Stimulated activated CD8-positive, alpha-beta memory T cell treated with anti-CD3 and anti-CD28 coated beads, Interleukin-2, amount 100 ng/mL, for 48 hours (primary cell): ENCODE measurements at places on chromosomes 4 and X.
A peak's percentile ranks its signal among the peaks of the same experiment; 100 is the strongest.

- DNase-seq = no peak
Observed at GRCh38 chr4:25930731-25931354, 16.8 kb downstream of the SMIM20 start.

DNA sequence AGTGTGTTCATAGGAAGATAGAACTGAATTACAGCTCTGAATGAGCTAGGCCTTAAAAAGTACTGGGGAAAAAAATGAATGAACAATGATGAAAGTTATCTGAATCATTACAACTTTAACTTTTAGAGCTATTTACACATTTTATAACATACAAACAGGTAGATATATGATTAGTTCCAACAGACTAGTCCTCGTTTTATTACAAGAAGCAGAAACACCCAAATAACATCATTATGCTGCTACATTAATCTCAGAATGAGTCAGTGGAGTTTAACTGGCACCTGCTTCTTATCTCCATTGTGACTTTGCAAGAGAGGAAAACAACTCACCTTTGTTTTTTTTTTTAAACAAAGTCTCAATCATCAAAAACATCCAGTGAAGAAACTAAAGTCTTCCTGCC, 15.2 kb downstream of the ATP8A1 start:
- no peak for DNase-seq

DNA sequence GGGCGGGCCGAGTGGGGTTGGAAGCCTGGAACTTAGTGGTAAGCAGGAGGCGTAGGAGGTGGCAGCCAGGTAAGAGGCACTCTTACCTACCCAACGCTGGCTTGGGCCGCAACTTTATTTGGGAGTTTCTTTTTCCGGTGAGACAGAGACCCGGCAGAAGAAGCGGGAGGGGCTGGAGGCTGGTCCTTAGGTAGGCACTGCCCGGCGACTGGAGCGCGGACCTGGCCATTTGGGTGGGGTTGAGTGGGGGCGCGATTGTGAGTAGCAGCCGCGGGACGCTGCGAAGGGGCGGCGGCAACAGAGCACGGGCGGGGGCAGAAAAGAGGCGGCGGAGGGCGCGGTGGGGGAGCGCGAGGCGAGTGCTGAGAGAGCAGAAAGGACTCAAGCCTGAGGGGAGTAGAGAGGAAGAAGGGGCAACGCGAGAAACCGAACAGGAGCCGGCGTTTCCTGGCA, 334 bp upstream of the POU4F2 start:
- DNase-seq = no peak

GRCh38 chr4:77819404-77819842, 255 bp upstream of the CNOT6L start:
- peak; percentile 19 for DNase-seq

DNA sequence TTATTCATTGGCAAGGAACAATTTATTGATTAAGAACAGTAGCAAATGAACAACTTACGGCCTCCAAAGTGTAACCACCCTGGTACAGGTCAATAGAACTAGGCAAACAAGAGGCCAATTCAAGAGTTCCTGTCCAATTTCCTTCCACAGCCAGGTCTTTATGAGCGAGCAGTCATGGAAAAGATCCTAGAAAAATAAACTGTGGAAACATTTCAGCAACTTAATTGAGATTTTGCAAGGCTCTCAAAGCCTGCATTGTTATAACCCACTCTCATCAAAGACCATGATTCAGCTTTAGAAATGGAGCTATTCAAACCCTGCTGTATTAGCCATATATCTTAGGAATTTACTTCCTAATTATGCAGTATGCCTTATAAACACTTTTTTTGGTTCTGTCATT, 43.6 kb downstream of the UNC5C start:
- no peak for DNase-seq

DNA sequence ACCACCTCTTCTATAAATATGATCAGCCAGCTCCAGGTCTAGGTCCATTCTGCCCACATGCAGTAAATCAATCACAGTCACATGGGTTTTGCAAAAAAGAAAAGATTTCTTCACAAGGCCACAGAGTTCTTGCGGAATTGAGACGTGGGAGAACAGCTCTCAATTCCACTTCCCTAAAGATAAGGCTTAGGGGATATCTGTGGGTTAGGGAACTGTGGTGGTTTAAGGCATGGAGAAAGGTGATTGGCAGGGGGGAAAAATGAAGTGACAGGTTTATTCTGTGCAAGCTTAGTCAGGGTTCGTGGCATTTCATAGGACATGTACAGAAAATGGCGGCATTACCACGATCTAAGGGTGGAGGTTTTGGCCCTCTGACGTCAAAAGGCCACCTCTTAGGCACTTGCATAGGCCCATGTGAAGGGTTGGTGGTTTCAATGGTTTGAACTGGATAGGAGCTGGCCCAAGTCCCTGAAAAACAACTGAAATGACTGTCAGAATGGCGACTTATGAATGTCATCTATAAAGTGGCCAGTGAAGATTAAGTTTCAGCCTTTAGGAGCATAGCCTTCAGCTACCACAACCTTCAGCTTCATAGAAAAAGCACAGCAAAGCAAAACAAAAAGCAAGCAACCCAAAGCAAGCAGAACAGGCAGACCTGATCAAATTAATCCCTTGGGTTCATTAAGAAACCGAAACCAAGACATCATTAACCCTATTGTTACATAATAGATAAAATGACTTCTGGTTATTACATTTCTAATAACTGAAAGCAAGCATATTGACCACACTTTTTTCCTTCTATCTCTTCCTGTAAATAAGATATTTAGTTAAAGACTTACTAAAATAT, 289.8 kb upstream of the SFRP2 start:
- DNase-seq = no peak

- DNase-seq = peak; percentile 1
Observed at GRCh38 chrX:68894513-68895340, 65.9 kb downstream of the EFNB1 start.

DNA sequence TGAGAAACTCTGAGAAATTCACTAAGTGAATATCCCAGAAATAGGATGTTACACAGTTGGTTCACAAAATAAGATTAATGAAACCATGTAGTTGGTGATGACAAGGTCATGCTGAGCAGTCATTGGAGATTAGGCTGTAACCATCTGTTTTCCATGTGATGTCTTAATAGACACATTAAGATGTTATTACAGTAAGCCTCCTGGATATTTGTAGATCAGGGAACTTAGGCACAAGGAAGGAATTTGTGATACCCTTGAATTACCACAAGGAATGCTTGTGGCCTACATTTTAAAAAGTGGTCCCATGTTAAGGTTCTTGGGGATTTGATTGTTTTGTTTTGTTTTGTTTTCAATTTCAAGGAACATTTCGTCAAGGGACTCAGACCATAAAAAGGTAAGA, 185.6 kb upstream of the BANK1 start:
- DNase-seq = no peak
